Stimulated activated CD4-positive, alpha-beta T cell treated with anti-CD3 and anti-CD28 coated beads, TNF-alpha, amount 100 ng/mL, for 48 hours (primary cell): ENCODE measurements at places on chromosomes 3 and 15.

DNA sequence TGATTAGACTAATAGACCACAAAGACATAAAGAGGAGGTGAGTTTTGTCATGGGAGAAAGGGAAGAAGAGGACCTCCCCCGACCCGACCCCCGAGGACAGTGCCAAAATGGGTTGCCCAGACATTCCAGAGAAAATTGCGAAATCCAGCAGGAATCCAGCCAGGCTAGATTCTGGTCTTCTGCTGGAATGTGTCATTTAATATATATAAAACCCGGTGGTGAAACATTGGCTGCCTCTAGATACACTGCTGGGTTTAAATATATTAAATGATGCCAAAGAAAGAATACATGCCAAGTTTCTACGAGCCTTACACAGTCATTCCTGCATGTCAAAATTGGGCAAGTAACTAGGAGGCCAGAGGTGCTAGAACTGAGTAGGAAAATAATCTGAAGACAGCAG, 45.3 kb upstream of the SPESP1 start:
- DNase-seq: no peak

DNA sequence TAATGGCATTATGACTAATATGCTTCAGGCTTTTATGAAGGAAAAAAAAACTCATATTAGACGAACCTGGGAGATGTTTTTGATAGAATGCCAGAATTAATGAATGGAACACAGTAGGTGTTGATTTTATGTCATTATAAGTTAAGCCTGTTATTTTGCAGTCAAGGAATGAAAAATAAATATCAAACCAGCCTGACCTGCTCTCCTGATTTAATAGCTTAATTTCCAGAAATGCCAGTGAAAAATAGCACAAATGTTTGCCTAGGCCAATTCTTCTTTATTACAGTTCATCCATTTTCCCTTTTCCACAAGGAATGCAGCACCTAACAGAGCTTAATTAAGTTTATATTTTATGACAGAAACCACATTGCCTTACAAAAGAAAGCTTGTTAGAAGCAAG, 292.0 kb downstream of the TBL1XR1 start:
- no peak for DNase-seq

DNA sequence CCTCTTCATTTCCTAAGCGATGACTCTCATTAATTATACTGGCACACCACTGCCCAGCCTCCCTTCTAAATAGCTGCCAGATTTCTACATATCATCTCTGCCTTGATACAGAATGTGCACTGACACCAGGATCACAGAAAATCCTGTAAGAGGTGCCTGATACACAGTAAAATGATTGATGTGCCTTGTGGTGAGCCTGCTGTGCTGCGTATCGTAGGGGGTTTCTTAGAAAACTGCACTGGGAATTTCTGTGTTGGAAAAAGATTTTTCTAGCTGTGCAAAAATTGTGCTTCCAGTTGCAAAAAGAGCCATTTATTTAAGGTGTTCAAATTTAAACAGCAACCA, 3.0 kb upstream of the PLCH1 start:
- DNase-seq: no peak

DNA sequence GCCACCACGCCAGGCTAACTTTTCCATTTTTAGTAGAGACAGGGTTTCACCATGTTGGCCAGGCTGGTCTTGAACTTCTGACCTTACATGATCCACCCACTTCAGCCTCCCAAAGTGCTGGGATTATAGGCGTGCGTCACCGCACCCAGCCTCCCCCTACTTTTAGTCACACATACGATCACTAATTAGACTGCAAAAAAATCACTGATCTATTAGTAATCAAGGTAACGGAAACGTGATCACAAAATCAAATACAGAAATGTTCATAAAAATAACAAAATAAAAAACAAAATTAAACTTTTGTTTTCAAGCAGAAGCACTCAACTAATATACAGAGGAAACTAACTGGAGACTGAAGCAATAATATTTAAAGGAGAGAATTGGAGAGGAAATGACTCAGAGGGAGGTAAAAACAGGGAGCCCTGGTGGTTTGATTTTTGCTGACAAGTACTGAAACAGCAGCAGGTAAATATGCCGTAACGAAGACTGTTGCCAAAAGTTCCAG, 4.6 kb downstream of the WDR53 start:
- no peak for DNase-seq

- no peak for DNase-seq
Observed at GRCh38 chr15:81752546-81752942, 293.3 kb downstream of the MEX3B start.

DNA sequence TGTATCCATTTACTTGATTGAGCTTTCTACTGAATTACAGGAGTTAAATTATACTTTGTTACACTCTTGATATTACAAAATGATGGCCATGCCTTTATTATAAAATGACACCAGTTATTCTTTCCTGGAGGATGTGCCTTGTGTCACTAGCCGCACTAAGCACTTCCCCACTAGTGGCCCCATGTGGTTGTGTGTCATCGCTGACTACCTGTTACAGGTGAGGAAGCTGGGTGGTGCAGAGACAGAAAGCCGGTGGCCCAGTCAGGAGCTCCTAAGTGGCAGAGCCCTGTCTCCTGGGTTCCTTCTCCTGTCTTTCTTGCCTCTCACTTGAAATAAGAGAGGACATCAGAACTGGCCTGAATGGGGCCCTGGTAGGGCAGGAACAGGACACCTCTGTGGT, 96.8 kb downstream of the IGF1R start:
- no peak for DNase-seq

DNA sequence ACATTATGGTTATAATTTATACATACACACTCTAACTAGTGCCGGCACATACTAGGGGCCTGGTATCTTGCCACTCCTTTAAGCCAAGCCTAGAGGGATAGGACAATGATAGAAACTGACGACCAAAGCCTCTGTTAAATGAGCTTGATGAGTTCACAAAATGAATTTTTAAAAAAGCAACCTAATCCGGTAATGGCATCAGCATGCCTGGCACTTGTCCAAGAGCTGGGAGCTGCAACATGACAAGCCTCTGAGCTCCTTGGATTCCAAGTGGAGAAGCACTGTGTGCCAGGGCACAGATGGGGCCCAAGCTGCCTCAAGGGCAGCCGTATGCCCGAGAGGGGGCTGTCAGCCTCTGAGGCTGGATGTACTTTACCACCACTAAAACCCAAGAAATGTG, 9.7 kb downstream of the ETV5 start:
- no peak for DNase-seq

DNA sequence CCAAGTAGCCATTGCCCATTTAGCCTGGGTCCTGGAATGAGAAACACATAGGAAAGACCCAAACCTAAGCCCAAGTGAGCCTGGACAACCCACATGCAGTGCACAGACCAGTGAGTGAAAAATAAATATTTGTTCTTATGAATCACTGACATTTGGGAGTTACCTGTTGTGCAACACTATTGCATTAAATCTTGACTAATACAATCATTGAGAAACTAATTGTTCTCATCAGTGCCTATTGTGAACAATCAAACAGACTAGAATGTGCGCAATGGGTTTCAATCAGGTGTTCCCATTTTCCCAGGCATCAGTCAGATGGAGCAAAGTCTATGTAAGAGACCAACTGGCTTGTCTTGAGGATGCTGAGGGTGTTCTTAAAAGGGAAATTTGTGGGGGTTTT, 54.7 kb upstream of the CNOT10 start:
- no peak for DNase-seq

- DNase-seq: no peak
Observed at GRCh38 chr15:55869660-55870059, 123.8 kb downstream of the NEDD4 start.

DNA sequence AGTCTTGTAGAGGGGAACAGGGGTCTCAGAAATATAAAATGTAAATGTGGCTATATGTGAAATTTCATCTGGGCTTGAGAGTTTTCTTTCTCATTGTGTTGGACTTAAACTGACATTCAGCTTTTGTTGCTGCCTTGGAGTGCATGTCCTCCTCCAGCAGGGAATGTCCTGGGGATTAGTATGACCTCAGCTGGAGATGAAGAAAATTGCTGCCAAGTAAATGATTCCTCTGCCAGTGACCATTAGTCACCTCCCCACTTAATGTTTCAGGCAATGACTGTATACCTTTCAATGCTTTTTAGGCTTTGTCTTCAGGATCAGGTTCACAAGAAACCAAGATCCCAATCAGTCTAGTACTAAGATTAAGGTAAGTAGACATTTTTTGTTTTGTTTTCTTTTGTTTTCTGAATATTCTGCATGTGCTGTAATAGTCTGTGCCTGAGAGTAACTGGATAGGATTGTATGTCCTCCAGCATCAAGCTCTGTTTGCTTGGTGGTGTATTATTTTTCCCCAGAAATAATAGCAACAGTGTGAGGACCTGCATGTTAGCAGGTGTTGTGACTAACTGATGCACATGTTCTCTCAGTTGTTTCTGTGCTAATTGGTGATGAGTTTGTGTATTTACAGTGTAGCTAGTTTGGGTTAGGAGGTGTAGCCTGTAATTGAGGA, 18.1 kb upstream of the SLC22A13 start:
- no peak for DNase-seq

DNA sequence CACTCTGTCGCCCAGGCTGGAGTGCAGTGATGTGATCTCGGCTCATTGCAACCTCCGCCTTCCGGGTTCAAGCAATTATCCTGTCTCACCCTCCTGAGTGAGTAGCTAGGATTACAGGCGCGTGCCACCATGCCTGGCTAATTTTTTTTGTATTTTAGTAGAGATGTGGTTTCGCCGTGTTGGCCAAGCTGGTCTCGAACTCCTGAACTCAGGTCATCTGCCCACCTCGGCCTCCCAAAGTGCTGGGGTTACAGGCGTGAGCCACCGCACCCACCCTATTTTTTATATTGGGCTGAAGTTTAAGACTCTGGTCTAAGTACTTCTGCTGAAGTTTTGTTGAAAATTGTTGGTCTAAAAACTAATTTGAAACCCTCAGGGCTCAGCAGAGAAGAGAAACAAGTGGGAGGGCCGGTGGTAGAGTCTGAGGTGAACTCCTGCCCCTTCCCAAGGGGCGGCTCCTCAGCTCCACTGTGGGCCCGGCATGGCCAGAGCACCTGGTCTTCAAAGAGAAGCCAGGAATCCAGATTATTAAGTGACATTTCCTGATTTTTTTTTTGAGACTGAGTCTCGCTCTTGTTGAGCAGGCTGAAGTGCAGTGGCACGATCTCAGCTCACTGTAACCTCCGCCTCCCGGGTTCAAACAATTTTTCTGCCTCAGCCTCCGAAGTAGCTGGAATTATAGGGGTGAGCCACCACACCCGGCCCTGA, 4.0 kb downstream of the HDAC11 start:
- no peak for DNase-seq

GRCh38 chr15:56674857-56675256, 58.5 kb downstream of the ZNF280D start:
- no peak for DNase-seq

DNA sequence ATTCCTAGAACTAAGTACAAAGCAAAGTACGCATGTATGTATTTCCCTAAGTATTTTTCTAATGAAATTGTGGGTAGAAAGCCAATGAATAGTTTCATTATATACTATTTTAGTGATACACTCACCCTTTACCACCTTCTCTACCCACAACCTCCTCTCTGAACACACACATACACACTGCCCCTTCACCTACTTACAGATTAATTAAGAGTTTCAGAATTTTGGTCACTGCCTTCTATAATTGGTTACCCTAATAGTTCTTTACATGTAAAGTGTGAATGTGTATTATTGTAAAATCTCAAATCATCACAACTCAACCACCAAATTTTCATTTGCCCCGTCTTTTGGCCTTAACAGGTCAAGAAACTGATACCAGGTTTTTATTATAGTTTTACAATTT, 7.2 kb downstream of the PFN2 start:
- DNase-seq: no peak

DNA sequence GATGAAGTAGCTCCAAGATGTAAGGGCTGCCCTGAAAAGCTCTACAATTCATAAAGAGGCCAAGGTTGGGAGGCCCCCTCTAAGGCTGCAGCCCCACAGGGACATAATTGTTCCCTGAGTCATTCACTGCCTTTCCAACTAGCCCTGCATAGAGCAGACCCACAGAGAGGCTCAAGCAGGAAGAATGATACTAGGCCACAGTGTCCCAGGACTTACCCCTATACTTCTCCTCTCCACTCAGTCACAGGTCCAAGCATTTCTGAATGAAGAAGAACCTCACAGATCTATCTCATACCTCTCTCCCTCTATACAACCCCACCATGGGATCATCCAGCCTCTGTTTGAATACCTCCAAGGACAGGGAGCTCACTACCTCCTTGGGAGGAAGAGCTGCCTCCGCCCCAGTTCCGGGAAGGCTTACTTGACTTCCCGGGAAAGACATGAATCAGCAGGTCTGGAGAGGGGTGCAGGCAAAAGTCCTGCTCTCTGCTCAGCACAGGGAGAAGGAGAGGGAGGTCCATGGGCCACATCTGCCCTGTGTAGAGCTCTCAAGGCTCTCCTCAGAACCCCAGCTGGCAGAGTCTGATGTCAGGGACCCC, 6.9 kb upstream of the SKIC8 start:
- DNase-seq: no peak

DNA sequence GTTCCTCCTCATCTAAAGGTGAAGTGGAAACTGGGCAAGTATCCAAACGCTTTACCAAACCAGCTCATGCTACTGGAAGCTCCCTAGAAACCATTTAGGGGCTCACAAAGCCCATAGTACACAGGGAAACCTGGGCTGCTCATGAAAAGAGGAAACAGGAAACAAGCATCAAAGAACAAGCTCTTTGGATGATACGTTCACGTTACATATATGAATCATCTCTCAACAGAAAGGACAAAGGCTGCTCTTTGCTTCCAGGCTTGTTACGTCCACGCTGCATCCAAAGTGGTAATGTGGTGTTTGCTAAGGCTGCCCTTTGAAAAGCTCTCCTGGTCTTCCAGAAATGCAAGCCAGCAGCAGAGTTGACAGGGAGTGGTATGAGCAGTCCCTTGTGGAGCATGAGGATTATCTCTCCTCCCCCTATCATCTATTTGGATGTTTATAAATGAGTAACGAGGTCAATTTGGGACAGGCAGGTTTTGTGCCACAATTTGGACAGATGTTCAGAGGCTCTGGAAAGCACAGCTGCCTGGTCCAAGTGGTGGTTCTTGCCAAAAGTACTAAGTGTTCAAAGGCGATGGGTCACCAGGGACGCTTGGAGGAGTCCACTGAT, 98.0 kb upstream of the RORA start:
- DNase-seq: no peak
